ENCODE measurements at places on chromosomes 12 and 14.
A peak's percentile ranks its signal among the peaks of the same experiment; 100 is the strongest.

DNA sequence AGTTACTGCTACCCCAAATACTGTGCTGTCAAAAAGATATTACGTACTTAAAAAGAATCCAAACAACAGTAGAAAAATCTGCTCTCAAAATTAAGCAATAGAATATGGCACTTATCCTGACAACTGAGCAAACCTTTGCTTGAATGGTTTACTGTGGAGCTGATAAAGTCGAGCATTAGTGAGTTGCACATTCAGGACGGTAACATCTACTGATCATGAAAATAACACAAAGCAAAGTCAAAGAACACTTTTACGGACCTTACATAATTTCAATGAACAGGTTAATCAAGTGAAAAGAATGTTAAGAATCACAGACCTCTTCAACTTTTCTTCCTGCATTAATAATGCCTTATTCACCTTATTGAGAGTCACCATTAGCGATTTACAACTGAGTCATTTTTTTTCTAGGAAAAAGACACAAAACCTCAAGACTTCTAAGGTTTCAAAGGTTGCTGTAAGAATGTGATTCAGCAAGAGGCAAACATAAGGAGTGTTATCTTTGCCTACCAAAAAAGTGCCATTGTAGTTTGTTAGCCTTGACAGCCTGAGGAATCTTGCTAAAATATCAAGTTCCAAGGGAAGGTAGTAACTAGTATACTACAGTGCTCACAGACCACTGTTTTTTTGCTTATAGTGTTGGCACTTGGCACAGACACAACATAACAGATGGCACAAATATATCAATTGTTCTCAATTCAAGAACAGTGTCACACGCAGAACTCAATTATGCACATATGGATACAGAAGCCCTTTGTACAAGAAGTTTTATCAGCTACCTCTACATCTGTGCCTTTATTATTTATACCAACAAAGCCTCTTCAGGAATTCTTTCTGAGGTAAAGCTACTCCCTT, 334.2 kb upstream of the RPL10L start:
- no peak for DNase-seq

- peak; percentile 58 for DNase-seq
Observed at GRCh38 chr12:27460471-27460978, 14.0 kb downstream of the SMCO2 start.

DNA sequence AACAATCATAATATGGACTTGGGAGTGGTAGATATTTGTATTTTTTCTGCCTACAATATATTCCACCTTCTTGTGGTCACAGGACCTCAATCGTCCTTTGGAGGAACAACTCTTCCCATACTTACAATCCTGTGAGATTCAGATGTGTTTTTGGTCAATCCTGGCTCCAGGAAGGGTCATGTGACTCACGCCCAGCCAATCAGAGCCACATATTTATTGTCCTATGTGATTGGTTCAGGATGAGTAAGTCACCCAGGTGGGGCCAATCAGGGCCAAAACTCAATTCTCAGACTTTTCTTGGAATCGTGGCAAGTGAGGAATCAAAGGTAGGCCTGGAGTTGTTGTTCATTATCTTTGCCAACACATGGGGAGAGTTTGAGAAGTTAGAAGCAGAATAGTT, 264.9 kb downstream of the SUDS3 start:
- DNase-seq = no peak

- no peak for DNase-seq
Observed at GRCh38 chr12:109443794-109444193, 33.3 kb downstream of the KCTD10 start.

GRCh38 chr12:109567296-109567695, 6.0 kb downstream of the MMAB start:
- DNase-seq = no peak

GRCh38 chr12:5720381-5721005, 224.6 kb downstream of the ANO2 start:
- DNase-seq = peak; percentile 52

GRCh38 chr12:81597928-81598604, 161.1 kb downstream of the PPFIA2 start:
- DNase-seq = no peak

- DNase-seq = no peak
Observed at GRCh38 chr12:113802966-113803758, 163.0 kb downstream of the RBM19 start.

- no peak for DNase-seq
Observed at GRCh38 chr12:78584695-78585094, 279.9 kb upstream of the SYT1 start.

DNA sequence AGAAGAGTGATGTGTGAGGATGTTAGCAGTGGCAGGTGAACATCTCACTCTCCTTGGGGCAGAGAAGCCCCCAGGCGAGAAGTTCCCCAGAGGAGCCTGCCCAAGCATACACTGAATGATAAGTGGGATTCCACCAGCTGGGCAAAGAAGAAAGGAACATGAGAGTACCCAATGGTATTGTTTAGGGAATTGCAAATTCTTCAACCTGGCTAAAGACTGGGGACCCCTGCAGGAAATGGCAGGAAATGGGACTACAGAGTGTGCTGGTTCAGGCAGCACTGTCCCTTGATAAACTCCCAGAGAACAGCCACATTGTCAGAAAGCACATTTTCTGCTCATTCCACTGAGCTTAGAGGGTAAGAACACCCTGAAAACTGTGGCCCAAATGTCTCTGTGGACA, 121.3 kb downstream of the RPS29 start:
- DNase-seq = no peak

- DNase-seq = no peak
Observed at GRCh38 chr12:104682790-104683279, 226.1 kb downstream of the CHST11 start.

DNA sequence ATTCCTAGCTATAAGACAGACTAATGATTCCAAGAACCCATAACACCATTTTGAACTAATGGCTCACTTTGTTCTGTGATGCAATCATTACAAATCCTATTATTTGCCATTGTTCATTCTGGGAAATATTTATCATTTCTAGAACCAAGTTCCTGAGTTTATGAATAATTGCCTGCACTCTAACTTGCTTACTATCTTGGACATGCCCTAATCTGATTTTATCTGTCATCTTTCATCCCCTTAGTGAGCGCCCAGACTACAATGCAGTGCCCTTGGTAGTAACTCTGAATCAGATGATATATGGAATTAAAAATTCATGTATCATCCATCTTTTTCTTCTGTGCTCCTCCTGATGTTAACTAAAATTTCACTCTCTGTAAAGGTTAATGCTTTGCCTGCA, 703.1 kb upstream of the MDGA2 start:
- no peak for DNase-seq

GRCh38 chr12:25051656-25052195, 102.8 kb upstream of the BCAT1 start:
- no peak for DNase-seq

DNA sequence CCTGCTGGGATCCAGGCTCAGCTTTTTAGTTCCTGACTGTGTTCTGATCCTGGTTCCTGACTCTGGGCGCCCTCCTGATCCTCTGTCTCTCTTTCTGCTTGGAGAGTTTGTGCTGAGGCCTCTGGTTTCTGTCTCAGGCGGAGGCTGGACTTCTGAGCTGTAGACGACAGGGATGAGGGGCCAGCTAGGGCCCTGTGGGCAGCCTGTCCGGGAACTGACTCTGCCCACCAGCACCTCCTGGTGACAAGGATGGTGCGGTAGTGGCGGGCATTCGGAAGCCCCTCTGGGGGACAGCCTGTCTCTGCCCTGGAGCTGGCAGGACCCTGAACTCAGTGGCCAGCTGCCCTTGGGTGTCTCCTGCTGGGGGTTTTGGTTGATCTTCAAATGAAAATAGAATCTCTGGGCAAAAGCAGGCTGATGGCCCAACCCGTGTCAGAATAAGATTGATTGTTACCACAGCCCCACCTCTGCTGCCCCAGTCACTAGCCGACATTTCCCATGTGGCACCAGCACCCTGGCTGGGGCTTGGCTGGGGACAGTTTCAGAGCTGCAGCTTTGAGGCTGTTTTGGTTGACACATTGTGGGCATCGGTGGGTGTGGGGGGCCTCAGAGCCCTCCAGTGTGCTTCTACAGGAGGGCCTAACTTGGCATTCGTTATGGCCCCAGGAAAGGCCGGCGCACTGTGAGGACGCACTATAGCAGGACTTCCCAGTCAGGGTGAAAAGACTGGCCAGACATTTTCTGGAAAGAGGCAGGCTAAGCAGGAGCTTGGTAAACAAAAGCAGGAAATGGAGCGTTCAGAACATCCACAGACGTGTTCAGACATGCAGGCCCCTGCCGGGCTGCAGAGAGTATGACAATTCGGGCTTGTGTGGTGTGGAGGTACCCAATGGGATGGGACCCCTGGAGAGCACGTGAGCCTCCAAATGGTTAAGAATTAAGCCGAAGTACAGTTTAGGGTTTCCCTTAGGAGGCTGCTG, 16.2 kb downstream of the KRT80 start:
- DNase-seq = no peak

- no peak for DNase-seq
Observed at GRCh38 chr12:15535352-15535781, 213.1 kb downstream of the PTPRO start.

DNA sequence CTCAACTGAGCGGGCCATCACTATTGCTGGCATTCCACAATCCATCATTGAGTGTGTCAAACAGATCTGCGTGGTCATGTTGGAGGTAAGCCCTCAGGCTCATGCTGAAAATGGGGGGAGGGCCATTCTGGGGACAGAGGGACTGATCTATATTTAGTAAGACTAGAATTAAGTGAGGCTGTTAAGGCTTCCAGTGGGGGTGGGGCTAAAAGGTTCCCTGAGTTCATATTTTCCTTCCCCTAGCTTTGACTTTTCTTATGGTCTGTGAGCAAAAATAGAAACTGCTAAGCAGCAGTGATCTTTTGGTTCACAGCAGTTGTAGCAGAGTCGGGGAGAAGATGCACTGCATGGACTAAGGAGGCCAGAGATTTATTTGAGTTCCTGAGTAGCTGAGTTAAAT, 9.2 kb downstream of the PCBP2 start:
- DNase-seq = no peak

DNA sequence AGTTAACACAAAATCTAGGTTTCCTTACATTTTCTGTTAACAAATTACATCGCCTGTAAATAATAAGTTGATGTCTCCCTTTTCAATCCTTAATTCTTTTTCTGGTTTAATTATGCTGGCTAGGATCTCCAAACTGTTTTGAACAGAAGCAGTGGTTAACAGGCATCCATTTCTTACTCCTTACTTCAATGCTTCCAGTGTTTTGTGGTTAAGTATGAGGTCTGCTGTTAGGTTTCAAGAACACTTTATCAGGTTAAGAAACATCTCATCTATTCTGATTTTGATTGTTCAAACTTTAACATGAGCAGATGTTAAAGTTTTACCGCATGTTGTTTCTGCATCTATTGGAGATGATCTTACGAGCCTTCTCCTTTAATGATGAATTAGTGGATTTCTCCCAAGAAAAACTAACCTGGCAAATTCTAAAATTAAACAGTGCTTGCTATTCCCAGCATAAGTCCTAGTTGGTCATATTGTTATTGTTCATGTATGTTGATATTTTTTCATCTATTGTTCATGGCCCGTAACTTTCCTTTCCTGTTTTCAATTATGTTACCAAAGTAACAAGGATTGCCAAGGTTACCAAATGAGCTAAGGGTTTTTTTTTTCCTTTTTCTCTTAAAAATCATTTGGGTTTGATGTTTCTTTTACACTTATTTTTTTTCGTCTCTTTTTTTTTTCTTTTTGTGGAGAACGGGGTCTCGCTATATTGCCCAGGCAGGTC, 33.4 kb downstream of the POLE start:
- DNase-seq = no peak

- no peak for DNase-seq
Observed at GRCh38 chr14:48805315-48805714, 780.9 kb downstream of the RPS29 start.

DNA sequence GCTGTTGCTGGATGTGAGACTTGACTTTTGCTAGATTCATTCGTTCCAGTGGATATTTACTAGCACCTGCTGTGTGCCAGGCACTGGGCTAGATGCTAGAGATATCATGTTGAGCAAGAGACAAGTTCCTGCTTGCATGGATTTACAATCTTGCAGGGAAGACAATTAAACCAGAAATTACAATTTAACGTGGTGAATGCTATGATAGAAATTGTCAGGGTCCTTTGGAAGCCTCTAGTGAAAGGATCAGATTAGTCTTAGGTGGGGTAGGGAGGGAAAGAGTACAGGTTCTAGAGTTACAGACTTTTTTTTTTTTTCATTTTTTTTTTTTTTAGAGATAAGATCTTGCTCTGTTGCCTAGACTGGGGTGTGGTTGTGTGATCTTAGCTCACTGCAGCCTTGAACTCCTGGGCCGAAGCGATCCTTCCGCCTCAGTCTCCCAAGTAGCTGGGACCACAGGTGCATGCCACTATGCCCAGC, 36.7 kb downstream of the SPATS2 start:
- no peak for DNase-seq

- no peak for DNase-seq
Observed at GRCh38 chr14:91754185-91754584, 22.3 kb upstream of the CATSPERB start.

- no peak for DNase-seq
Observed at GRCh38 chr14:31253746-31254471, 46.3 kb upstream of the HECTD1 start.

GRCh38 chr14:47186486-47186885, 488.9 kb downstream of the MDGA2 start:
- DNase-seq = no peak

Measured in vagina (tissue), 2 donors.